ENCODE measurements at places on chromosomes 12 and 14.

DNA sequence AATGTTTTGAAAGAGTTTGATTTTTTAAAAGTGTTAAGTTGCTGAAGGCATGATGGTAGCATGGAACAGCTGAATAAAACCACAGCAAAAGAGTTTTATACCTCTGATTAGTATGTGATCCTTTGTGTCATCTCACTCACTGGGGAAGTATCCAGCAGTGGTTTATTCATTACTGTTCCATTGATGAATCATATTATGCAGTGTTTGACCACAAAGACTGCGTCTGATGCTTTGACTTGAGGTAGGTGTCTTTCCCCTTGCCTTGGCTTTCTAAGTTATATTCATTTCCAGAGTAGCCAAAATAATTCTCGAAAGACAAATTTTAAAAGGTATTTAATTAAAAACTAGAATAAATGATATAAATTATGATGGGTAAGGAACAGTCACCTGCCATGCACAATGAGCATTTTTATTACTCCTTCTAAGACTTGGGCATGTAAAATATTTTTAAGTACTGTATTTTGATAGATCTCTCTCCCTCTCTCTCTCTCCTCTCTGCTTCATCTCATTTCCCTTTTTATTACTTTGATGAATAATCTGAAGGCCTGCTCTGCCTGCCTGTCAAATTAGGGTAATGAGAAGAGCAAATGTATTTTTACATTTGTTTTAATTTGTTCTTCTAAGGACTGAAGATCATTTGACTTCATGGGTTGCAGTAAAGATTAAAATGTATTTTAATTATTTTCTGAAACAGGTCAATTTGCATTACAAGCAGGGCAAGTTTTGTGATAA is 164.9 kb downstream of the NAV3 start:
- DNase-seq, result peak; percentile 52

- no peak for DNase-seq
Observed at GRCh38 chr12:94099191-94099590, 49.2 kb upstream of the PLXNC1 start.

DNA sequence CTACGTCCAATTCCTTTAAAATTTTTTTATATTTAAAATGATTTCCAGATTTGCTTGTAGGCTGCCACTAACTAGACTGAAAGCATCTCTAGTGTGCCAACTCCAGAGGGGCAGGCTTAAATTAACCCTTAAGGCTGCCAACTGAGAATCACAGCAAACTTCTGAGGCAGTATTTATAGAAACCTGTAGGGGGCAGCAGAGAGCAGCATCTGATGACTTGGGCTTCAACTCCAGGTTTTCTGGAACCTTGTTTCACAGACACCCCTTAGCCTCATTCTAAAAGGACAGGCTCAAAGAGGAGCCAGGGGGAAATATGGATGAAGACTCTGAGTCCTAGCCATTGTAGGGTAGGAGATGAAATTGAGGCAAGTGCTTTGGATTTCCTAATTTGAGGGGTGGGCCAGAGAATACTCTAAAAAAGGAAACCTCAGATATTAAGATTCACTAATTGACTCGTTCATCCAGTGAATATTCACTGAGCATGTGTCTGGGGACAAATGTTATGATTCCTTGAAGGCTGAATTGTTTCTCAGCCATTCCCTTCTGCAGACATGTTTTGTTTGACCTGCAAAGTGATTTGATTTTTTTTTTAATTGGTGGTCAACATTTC is 63.3 kb upstream of the HSPB8 start:
- peak; percentile 53 for DNase-seq

DNA sequence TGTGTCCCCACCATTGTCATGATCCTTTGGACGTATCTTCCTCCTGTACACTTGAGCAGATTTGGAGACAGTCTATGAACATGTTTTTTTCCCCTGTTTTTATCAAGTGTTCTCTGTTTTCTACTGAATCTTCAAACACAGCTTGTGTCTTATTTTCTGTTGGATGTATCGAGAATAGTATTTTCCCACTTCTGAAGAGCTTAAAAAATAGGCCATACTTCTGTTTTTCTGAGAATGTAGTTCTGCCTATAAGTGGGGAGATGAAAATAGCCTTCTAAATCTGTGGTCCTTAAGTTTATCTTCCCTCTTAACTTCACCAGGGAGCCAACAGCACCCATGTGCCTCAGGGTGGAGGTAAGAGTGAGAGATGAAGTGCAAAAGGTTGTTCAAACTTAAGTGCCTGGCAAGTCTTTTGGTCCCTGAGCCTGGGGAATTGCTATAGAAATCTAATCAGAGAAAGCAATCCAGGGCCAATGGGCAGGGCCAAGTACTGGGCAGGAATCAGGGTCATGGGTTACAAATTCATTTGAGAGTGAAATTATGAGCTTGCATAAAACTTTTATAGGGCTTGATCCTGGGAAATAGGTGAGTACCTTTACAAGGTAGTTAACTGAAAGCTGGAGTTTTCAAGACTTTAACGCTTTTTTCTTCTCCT is 58.9 kb downstream of the ARF6 start:
- no peak for DNase-seq

GRCh38 chr12:3168223-3169221 is 91.3 kb downstream of the TSPAN9 start:
- DNase-seq, result peak; percentile 30

DNA sequence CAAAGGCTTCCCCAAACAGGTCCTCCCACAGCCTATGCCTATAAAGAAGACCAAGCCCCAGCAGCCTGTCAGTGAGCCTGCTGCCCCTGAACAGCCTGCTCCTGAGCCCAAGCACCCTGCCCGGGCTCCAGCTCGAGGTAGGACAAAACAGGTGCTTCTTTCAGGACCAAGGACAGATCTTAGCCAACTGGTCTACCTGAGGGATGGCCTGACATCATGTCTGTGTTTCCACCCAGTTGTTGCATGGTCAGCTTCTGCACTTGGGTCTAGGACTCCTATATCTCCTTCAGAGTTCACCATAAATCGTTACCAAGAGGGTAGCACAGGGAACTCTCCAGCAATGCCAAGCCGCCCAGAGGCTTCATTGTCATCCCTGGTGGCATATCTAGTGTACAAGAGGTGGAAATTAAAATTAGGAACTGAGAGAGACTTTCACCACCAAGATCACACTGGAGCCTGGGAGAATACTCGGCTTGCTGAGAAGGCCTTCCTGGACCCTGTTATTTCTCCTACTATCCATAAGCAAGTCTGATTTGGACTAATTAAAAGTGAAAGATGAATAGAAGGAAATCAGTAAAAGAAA is 38.2 kb upstream of the OAS1 start:
- DNase-seq, result no peak

GRCh38 chr14:69895109-69895508 is 15.9 kb downstream of the SMOC1 start:
- no peak for DNase-seq

- DNase-seq, result no peak
Observed at GRCh38 chr12:106417926-106418910, 60.7 kb downstream of the POLR3B start.

- peak; percentile 17 for DNase-seq
Observed at GRCh38 chr12:7959701-7960121, 23.7 kb upstream of the SLC2A3 start.

DNA sequence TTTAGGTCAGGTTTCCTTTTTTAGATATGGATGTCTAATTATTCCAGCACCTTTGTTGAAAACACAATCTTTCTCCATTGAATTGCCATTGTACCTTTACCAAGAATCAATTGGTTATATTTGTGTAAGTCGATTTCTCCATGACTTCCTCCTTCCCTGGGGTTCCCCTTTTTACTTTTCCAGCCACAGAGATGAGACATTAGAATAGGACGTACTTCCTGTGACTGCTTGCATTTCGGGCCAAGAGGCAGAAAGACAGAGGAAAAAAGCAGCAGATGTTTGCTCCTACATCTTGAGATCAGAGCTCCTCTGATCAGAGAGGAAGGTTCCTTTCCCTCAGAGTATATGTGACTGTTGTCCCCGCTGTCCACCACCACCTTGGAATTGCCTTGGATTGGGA is 453.7 kb upstream of the RGS6 start:
- peak; percentile 34 for DNase-seq

DNA sequence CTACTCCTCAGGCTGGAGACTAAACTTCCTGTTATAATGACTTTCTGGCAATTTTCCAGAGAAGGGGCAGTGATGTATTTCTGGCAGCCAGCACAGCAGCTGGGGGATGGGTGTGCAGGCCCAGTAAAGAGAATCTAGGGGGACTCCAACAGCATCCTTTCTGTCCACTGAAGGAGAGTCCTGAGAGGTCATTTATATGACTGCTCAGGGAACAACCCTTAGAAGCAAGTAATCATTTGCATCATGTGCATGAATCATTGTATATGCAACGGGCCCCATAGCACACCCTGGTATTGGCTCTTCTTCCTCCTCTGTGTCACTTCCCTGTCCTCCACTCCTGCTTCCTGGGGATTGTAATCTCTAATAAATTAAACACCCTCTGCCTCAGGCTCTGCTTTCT is 493.8 kb downstream of the RPS29 start:
- no peak for DNase-seq

- DNase-seq, result no peak
Observed at GRCh38 chr14:99679996-99680395, 4.1 kb upstream of the CYP46A1 start.

DNA sequence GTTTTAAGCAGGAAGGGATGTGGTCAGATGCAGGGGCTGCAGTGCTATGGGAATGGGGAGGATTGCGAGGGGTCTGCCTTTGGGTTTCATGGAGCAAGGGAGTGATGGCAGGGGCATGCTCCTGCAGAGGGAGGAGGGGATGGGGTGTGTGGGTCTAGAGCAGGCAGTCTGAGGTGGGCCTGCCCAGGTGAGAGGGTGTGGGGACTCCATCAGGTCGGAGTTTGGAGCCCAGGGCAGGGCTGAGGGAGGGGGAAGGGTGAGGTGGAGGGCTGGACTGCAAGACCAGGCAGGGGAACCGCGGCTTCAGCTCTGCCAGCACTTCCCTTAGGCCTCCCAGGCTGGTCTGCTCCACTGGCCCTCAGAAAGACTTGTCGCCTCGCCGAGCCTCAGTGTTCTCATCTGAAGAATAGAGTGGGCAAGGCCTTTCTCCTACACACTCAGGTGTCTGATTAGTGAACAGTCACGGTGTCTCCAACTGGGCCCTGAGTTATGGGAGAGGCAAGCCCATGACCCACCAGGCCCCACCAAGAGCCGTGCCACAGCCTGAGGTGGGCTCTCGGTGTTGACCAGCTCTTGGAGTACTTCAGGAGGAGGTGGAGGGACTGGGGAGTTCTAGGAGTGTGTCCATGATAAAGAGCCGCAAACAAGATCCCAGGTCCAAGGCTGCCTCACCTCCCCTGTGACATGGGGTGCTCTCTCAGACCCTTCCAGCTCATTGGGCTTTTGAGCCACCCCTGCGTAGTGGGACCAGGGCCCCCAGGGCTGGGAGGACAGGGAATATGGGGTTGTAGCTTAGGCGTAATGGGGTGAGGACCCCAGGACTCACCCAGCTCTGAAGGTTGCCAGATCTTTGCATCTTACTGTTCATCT is 20.1 kb upstream of the KRT80 start:
- DNase-seq, result no peak
